ENCODE measurements at places on chromosomes 6 and 20.
A peak's percentile ranks its signal among the peaks of the same experiment; 100 is the strongest.

- no peak for DNase-seq
Measured at GRCh38 chr6:147209762-147210449, 5.7 kb downstream of the STXBP5 start.

- no peak for DNase-seq
Measured at GRCh38 chr20:47496118-47496517, 5.6 kb upstream of the NCOA3 start.

- no peak for DNase-seq
Measured at GRCh38 chr6:115456848-115457247, 603.8 kb downstream of the FRK start.

- DNase-seq = peak; percentile 20
Measured at GRCh38 chr6:24929242-24929641, 6.5 kb downstream of the RIPOR2 start.

GRCh38 chr20:16846006-16846405 is 97.8 kb downstream of the OTOR start:
- DNase-seq = no peak

- no peak for DNase-seq
Measured at GRCh38 chr6:134447883-134448387, 130.0 kb upstream of the SGK1 start.

DNA sequence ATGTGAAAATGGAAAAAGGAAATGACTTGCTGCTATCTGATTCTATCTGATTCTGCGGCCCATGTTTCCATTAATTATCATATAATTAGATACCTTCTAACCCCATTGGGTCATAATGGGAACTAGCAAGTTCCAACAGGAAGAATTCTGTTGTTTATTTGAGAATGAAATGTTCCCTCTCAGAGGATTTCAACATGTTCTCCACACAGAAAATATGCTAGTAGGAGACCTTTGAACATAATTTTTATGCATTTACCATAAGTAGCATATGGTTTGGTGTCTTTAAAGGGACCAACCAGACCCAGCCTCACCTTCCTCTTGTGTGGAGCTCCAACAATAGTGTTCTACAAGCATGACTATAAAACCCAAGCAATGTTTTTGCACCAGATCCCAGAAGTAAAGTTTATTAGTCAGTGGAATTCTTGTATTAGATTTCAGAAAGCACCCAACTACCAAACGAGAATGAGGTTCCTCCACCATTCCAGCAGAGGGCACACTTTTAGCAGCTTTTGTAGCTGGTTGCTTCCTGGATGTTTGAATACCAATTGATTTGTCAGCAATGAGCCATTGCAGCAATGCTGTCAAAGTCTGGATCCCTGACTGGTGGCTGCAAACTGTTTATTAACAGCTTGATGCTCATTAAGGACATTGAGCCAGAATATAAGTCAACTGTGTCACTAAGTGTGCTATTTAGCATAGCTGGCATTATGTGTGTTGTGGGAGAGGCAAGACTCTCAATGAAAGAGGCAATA is 143.6 kb upstream of the GJE1 start:
- DNase-seq = peak; percentile 2

DNA sequence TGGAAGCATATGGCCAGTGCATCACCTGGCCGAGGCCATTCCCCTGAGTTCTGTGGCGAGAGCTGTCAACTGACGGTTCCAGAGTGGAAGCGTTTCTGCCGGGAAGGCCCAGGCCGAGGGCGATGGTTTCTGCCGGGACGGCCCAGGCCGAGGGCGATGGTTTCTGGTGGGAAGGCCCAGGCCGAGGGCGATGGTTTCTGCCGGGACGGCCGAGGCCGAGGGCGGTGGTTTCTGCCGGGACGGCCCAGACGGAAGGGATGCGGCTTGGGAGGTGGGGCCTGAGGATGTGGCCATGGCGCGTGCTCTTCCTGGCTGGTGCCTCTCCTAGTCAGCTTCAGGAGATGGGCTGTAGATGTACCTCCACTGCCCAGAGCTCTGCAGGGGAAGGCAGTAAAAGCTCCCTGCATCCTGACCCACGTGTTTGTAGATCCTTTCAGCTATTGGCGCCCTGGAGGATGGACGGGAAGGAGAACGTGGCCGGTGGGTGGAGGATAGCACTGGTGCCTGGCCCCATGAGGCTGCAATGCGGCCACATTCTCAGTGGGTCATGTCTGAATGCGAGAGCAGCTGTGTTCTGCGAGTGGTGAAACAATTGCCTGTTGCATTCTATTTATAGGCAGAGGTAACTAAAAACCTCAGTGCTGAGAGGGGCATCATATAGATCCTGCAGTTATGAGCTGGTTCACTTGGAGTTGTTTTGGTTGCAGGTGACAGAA is 12.8 kb downstream of the TPD52L2 start:
- no peak for DNase-seq

DNA sequence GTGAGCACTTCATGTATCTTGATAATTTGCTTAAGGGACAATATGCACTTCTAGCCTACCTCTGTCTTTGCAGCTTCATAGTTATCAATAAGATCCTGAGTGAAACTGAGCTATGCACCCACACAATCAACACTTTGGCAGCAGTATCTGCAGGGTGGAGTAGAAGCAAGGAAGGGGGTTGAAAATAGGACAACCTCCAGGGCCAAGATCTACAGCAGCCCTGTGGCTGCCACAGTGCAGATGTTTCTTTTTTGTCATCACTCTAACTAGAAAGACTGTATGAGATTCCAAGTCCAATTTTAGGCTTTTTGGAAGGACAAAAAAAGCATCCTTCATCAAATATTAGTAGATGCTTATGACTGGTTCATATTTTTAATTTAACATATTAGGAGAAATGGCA is 336.1 kb upstream of the CITED2 start:
- no peak for DNase-seq

DNA sequence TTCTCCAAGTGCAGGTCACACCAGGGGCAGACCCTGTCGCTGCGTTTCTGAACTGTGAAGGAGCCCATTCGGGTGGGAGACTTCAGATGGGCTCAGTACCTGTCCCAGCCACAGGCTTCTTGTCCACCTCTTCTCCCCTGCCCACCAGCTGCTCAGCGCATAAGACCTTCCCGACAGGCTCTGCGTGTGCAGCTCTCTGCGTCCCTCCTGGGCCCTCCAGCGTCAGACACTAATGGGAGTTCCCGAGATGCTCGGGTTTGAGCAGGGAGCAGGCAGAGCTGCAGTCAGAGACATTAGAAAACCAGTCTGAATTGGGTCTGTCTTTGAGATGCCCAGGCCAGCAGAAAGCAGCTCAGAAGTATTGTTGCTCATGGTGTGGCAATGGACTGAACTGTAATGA is 50.4 kb downstream of the TCP11 start:
- no peak for DNase-seq

- DNase-seq = no peak
Measured at GRCh38 chr6:109966299-109966698, 11.8 kb upstream of the GPR6 start.

GRCh38 chr6:3273707-3274521 is 15.2 kb downstream of the PSMG4 start:
- DNase-seq = no peak

GRCh38 chr20:18849131-18849530 is 35.5 kb downstream of the SCP2D1 start:
- DNase-seq = no peak

DNA sequence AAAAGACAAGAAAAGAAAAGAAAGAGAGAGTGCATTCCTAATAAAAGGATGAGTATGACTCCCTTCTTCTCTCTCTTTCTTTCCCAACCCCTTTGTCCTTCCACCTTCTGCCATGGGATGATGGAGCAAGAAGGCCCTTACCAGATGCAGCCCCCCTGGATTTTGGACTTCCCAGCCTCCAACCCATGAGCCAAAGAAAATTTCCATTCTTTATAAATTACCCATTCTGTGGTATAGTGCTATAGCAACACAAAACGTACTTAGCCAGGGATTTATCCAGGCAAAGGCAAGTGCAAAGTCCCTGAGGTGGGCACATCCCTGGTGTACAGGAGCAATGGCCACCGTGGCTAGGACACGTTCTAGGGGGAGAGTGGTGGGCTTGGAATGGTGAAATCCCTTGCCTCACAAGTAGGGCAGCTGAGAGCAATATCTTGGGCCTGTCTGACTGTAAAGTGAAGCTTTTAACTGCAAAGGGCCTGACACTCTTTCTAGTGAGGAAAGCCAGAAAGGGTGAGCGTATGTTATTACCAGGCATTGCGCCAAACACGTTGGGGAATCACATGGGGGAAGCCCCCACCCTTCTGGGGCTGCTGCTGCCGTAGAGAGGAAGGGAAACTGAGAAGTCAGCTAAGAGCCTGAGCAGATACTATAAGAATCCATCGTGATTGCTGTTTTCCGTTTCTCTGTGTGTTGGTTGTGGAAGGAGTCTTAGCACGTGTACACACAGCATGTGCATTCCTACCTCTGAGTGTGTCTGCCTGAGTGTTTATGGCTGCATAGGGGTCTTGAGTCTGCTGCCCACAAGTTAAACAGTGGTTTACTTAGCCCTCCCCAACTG is 50.7 kb upstream of the SIRPA start:
- DNase-seq = peak; percentile 44

DNA sequence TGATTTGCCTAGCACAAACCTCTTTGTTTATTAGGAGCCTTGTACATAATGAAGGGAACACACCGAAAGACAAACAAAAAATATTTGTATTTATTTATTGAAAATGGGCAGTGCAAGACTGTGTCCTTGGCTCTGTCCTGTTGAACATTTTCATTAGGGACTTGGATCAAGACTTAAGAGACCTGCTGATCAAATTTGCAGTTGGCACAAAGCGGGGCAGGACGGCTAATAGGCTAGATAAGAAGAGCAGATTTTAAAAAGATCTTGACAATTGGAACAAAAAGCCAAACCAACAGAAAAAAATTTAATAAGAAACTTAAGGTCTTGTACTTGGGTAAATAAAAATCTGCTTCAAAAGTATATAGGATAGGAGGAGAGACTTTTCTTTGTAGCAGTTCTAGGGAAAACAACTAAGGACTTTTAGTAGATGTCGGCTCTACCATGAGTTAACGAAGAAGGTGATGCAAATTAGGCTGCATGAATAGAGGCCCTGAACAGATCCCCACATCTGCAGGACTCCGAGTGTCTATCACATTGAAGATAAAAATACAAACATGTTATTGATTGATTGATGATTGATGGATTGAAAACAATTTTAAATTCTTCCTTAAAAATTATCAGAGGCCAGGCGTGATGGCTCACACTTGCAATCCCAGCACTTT is 124.1 kb upstream of the SPACA1 start:
- DNase-seq = no peak

DNA sequence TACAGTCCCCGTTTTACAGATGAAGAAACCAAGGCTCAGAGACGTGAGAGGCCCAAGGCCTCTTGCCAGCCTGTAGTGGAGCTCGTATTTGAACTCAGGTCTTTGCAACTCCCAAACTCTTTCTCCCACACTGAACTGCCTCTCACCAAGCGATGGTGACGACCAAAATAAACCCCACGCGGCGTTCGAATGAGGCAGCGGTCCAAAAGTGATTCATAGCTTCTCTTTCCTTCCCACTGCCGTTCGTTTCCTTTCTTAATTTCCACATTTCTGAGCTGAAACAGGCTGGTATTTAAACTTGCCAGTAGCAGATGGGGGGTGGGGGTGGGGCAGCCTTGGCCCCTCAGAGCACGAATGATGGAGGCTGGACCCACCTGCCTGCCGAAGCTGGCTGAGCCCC is 252.9 kb upstream of the KCNG1 start:
- no peak for DNase-seq

GRCh38 chr6:36701401-36701991 is 3.9 kb downstream of the RAB44 start:
- no peak for DNase-seq

DNA sequence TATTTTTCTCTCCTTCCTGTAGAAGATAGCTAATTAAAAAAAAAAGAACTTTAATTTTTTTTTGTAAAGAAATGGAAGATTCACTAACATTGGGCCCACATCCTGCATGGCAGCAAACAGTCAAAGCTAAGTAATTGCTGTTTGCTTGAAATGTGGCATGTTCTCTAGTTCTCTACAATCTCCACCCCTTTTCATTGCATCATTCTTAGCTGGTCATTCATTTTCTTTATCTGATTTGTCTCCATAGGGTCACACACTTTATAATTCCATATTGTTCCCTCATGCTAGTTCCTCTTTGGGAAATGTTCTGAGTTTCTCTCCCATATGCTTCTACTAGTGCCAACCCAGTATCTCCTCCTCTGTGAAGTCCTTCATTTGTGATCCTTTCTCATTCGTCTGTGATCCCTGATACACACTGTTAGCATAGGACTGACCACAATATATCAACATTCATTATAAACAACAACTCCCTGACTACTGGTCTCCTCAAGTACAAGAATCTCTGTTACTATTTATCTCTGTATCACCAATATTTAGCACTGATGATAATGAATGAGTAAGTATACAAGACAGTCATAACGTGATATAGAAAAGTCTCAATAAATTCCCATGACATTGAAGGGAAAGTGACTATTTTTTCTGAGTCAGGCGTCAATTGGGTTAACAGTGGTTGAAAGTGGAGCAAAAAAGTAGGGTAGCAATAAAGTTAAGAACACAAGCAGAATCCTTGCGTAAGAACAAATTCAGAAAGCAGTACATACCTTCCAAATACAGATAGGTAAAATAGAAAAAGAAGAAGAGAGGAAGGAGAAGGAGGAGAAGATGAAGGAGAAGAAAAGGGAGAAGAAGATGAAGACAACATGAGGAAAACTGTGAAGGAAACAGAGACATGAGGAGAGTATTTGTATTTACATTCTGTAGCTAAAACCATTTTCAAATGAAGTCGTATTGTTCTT is 33.2 kb upstream of the MYB start:
- DNase-seq = no peak

- DNase-seq = no peak
Measured at GRCh38 chr6:39490108-39490507, 167.6 kb upstream of the KCNK16 start.

DNA sequence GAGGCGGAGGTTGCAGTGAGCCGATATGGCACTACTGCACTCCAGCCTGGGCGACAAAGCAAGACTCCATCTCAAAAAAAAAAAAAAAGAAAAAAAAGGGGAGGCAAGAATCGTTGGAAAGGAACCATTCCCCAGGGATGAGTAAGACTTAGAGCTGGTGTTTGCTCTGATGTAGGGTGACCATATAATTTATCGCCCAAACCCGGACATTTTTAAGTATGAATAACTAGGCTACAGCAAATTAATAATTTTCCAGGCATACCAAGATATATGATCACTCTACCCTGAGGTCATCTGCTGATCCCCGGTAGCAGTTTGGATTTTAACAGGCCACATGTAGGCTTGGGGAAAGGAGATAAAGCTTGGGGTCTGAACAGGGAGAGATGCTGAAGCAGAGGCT is 260.9 kb downstream of the BTBD9 start:
- no peak for DNase-seq

GRCh38 chr6:141475259-141475658 is 657.5 kb upstream of the GJE1 start:
- no peak for DNase-seq

Measured in NK-92 treated with Interleukin-12 subunit alpha and Interleukin-12 subunit beta, amount 100 ng/mL, for 24 hours (cell line).